ENCODE measurements at places on chromosomes 1 and 21.

DNA sequence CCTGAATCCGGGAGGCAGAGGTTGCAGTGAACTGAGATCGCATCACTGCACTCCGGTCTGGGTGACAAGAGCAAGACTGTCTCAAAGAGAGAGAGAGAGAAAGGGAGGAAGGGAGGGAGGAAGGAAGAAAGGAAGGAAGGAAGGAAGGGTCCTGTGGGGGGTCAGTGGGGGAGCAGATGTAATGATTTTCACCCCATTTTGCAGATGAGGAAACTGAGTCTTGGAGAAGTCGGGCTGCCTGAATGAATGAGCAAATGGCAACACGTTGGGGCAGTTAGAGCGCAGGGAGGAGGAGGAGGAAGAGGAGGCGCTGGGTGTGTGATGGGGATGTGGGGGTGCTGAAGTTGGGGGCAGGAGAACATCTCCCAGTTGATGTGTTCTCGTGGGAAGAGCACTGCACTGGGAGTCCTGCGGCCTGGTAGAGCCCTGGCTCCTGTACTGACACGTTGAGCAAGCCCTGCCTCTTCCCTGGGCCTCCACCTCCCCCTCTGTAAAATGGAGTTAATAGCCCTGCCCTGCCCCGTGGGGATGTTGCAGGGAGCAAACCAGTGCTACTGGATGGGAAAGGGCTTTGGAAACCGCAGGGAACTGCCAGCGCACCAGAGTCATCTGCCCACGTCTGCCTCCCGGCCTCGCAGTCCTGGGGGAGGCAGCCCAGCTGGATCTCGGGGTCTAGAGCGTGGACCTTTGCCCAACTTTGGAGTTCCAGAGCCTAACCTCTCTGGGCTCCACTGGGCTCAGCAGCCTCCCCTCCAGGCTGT lies 103.2 kb upstream of the CASZ1 start:
- DNase-seq: no peak
- no peak overlapping the region for H3K27ac ChIP-seq
- H3K4me3 ChIP-seq: no peak overlapping the region
- no peaks in the 10 kb centered on the region for H3K36me3 ChIP-seq

DNA sequence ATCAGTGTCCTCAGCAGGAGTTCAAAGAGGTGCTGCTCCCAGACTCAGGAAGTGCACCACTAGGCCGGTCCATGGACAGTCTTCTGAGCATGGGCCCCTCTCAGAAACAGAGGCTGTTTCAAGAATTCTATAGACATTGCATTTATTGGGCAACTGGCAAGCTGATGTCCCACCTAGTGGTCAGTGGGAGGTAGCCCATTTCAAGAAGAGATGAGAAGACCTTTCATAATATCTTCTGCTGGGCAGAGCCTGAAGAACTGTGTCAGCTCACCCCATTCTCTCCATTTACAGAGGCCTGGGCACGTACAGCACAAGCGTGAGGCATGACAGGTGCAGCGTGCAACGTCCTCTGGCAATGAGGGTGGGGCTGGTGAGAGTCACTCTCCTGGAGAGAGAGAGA lies 216.0 kb downstream of the DYRK1A start:
- DNase-seq: no peak
- H3K27ac ChIP-seq: no peak overlapping the region
- H3K36me3 ChIP-seq: no peaks in the 10 kb centered on the region
- no peaks in the 10 kb centered on the region for H3K4me1 ChIP-seq
- no peak overlapping the region for H3K4me3 ChIP-seq

DNA sequence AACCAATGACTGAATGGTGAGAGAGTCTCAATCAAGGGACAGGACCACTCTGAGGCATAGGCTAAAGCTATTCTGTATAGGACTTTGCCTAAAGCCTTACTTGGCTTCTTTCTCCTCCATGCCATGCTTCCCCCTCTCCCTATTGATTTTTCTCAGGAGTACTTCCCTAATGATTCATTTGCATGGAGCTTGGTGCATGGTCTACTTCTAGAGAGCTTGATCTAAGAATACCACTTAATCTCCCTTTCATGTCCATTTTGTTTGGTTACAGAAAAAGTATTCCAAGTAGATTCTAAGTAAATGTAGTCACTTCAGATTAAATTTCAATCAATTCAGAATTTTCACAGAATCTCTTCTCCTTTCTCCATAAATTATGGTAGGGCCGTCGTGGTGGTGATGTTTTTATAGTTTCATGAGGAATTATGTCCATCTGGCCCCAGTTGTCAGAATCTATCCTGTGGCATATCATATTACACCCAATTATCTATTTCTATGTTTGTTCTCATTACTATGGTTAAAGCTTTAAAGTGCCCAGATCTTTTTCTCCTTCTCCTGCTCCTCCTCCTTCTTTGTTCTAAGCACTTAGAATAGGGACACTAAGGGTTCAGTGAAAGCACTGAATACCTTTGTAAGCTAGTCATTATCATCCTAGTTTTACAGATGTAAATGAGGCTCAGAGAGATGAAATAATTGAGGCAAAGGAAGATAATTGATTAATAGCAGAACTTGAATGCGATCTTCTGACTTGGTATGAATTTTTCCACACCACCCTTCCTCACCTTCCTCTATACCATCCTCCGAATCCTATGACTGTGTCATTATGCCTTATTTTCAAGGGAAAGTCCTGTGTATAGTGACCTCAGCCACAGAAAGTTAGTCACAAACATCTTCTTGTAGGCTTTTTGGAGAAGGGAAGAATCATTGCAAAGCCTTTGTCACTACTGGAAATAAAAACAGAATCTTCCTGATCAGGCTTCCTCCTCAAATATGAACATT lies 85.6 kb upstream of the ZRANB2 start:
- H3K36me3 ChIP-seq: no peaks in the 10 kb centered on the region
- H3K27me3 ChIP-seq: no peaks in the 10 kb centered on the region
- DNase-seq: no peak
- H3K4me1 ChIP-seq: no peaks in the 10 kb centered on the region
- H3K27ac ChIP-seq: no peak overlapping the region
- H3K4me3 ChIP-seq: no peak overlapping the region

- H3K36me3 ChIP-seq: no peaks in the 10 kb centered on the region
- H3K27ac ChIP-seq: no peak overlapping the region
- no peak for DNase-seq
- H3K4me1 ChIP-seq: no peaks in the 10 kb centered on the region
Observed at GRCh38 chr1:213375002-213375401, 324.0 kb downstream of the RPS6KC1 start.

DNA sequence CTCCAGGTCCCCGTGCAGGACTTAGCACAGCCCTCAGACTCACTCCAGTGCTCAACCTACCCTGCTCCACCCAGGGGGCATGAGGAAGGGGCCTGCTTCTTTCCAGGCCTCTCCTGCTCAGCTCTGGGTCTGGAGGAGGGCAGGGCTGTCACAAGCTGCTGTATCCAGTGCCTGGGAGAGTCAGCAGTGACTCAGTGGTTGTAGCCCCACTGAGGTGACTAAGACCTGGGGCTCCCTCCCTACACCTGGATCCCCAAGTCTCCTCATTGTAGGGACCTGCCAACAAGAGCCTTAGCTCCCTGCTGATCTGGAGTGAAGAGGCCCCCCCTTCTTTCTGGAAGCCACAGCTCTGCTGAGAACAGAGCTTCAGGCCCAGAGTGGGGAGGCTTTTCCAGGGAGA lies 36.1 kb upstream of the FAM131C start:
- H3K27ac ChIP-seq: no peak overlapping the region
- H3K27me3 ChIP-seq: peaks cover 30% of the 10 kb centered on the region
- no peak for DNase-seq
- no peak overlapping the region for H3K4me3 ChIP-seq
- H3K4me1 ChIP-seq: no peaks in the 10 kb centered on the region
- peaks cover 10% of the 10 kb centered on the region for H3K36me3 ChIP-seq

DNA sequence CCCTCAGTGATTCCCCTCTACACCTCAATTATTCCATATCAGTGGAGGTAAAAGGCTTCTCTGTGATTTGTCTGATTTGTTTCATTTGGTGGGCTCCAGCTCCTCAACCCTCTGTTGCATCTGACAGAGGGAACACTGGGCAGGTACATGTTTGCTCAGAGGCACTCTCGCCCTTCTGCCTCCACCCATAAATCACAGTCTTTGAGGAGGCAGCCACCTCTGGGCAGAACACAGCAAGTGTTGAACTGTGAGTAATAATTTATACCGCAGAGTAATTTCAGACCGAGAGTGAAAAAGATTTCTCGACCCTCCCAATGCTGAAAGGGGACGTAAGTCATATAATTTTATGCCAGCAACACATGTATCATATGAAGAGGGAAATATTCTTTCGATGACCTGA lies 330.1 kb upstream of the PBX1 start:
- no peak overlapping the region for H3K27ac ChIP-seq
- H3K27me3 ChIP-seq: no peaks in the 10 kb centered on the region

- DNase-seq: no peak
- H3K27me3 ChIP-seq: no peaks in the 10 kb centered on the region
- no peak overlapping the region for H3K27ac ChIP-seq
Observed at GRCh38 chr1:233190987-233191386, 104.5 kb downstream of the PCNX2 start.

GRCh38 chr21:37106998-37107397 lies 33.9 kb downstream of the TTC3 start:
- no peak overlapping the region for H3K4me3 ChIP-seq
- no peaks in the 10 kb centered on the region for H3K4me1 ChIP-seq
- no peaks in the 10 kb centered on the region for H3K27me3 ChIP-seq

- no peaks in the 10 kb centered on the region for H3K27me3 ChIP-seq
- DNase-seq: no peak
- H3K4me3 ChIP-seq: no peak overlapping the region
- peaks cover 8% of the 10 kb centered on the region for H3K4me1 ChIP-seq
Observed at GRCh38 chr1:245301162-245301580, 146.4 kb downstream of the KIF26B start.

DNA sequence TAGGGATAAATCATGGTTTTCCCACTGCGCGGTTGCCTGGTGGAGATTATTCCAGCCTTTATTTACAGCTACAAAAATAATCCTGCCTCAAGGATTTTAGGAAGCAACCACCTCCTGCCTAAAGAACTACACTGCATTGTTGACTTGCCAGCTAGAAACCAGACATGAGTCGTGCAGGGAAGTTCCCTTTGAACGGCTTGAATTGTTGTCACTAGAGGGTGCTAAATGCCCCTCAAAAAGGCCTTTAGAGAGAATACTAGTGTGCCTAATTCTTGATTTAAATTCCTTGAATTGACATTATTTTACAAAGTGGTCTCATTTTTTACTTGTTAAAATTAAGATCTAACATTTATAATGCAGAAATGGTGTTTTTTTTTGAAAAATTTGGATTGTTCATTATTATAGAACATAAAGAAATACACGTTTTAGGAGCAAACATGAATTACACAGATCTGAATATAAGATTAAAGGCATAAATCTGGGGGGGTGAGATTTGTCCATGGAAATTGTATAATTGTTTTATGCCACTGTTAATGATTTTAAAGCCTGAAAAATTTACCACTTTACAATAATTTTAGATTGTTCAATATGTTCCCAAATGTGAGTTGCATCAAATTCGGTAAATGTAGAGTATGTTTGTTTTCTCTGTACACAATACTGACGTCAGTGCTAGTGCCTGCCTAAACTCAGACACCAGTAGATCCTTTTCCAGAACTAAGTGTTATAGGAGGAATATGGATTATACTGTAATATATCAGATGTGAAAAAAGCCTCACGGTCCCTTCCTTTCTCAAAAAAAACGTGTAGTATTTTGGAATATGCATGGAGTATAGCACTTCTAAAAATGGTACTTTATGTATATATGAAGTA lies 7.6 kb upstream of the ERG start:
- H3K36me3 ChIP-seq: no peaks in the 10 kb centered on the region
- H3K27ac ChIP-seq: no peak overlapping the region
- peaks cover 18% of the 10 kb centered on the region for H3K27me3 ChIP-seq
- no peak overlapping the region for H3K4me3 ChIP-seq

DNA sequence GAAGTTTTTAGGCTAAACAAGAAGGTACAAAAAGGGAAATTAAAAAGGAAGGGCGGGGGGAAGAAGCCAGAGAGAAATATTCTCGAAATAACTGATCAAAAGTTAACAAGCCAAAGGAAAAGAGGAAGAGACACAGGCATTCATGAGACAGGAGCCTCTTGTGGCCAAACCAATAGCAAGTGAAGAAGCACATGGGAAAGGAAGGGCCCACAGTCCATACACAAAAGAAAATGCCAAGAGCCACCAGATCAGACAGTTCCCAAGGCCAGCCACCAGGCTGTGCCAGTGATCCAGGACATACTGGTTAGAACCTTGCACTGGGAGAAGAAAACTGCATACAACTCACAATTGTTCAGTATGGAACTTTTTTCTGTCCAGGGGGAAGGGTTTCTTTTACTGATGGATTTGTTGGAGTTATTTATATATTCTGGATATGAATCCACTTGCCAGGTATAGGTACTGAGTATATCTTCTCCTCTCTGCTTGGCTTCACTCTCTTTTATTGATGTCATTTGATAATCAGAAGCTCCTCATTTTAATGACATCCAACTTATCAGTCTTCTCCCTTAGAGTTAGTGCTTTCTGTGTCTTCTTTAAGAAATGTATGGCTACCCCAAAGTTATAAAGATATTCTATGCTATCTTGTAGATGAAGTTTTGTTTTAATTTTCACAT lies 76.8 kb downstream of the CD46 start:
- H3K4me3 ChIP-seq: peak overlapping the region; percentile 7
- H3K36me3 ChIP-seq: peaks cover 5% of the 10 kb centered on the region
- H3K27ac ChIP-seq: peak overlapping the region; percentile 99
- H3K27me3 ChIP-seq: no peaks in the 10 kb centered on the region

- no peak for DNase-seq
- no peak overlapping the region for H3K4me3 ChIP-seq
- no peaks in the 10 kb centered on the region for H3K4me1 ChIP-seq
- no peak overlapping the region for H3K27ac ChIP-seq
- H3K27me3 ChIP-seq: no peaks in the 10 kb centered on the region
Observed at GRCh38 chr1:242873661-242874060, 349.2 kb upstream of the PLD5 start.

- H3K27ac ChIP-seq: no peak overlapping the region
- H3K36me3 ChIP-seq: no peaks in the 10 kb centered on the region
- H3K4me1 ChIP-seq: no peaks in the 10 kb centered on the region
- no peak overlapping the region for H3K4me3 ChIP-seq
Observed at GRCh38 chr1:221184131-221184794, 305.0 kb downstream of the HLX start.

- DNase-seq: no peak
- no peak overlapping the region for H3K27ac ChIP-seq
- H3K27me3 ChIP-seq: peaks cover 41% of the 10 kb centered on the region
- H3K36me3 ChIP-seq: no peaks in the 10 kb centered on the region
- no peaks in the 10 kb centered on the region for H3K4me1 ChIP-seq
- H3K4me3 ChIP-seq: no peak overlapping the region
Observed at GRCh38 chr1:11581445-11581991, 72.7 kb downstream of the FBXO2 start.

DNA sequence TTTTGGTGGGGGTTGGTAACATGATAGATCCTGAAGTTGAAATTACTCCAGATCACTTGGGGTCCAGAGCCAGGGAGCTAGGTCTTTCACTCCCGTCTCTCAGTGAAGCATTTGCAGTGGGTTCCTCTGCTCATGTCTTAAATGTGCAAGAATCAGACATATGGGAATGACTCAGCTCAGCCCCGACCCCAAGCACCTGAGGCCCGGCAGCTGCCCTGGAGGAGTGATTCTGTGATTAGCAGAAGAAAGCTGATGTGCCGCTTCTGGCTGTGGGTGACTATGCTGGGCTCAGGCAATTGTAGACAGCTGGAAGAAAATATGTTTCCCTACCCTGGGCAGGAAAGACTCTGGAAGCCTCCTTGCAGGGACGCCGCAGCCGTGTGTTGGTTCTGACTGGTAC lies 601.7 kb downstream of the NPHP4 start:
- peaks cover 11% of the 10 kb centered on the region for H3K27me3 ChIP-seq
- H3K27ac ChIP-seq: no peak overlapping the region
- no peak overlapping the region for H3K4me3 ChIP-seq
- no peaks in the 10 kb centered on the region for H3K36me3 ChIP-seq
- no peak for DNase-seq

GRCh38 chr1:105138458-105138893 lies 1388.8 kb downstream of the AMY1C start:
- DNase-seq: no peak
- no peak overlapping the region for H3K27ac ChIP-seq
- no peaks in the 10 kb centered on the region for H3K27me3 ChIP-seq
- H3K4me1 ChIP-seq: no peaks in the 10 kb centered on the region
